CD4-positive, CD25-positive, alpha-beta regulatory T cell (primary cell): ENCODE measurements at places on chromosomes 12 and 14. TPM values are rescaled to one million over a fixed set of nuclear protein-coding genes. Genes with fewer than 3 reads are reported as not detected.

DNA sequence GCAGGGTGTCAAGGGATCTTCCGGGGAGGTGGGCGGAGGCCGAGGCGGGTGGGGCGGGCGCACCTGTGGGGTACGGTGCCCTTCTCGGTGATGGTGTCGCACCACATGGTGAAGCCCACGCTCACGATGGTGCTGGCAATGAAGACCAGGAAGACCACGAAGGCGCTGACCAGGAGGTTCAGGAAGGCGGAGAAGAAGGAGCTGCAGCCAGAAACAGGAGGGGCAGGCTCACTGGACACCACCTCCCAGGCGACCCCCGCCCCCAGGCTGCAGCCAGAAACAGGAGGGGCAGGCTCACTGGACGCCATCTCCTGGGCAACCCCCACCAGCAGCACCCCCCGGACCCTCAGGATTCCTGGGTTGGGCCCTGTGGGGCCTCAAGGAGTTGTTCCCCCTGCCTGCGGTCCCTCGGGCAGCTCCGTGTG, 7.6 kb downstream of the TMEM179 start:
- H3K4me1 ChIP-seq: no peaks in the 10 kb centered on the region
- H3K4me3 ChIP-seq: no peak overlapping the region
- no peak for DNase-seq
- H3K36me3 ChIP-seq: no peaks in the 10 kb centered on the region
- H3K27ac ChIP-seq: no peak overlapping the region

DNA sequence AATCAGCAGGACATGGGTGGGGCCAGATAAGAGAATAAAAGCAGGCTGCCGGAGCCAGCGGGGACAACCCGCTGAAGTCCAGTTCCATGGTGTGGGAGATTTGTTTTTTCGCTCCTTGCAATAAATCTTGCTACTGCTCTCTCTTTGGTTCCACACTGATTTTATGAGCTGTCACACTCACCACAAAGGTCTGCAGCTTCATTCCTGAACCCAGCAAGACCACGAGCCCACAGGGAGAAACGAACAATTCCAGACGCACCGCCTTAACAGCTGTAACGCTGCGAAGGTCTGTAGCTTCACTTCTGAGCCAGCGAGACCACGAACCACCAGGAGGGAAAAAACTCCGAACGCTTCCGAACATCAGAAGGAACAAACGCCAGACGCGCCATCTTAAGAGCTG, 2.8 kb upstream of the CNIH1 start:
- H3K27ac ChIP-seq: no peak overlapping the region
- no peaks in the 10 kb centered on the region for H3K36me3 ChIP-seq
- peaks cover 20% of the 10 kb centered on the region for H3K4me1 ChIP-seq
- DNase-seq: no peak
- H3K4me3 ChIP-seq: no peak overlapping the region

DNA sequence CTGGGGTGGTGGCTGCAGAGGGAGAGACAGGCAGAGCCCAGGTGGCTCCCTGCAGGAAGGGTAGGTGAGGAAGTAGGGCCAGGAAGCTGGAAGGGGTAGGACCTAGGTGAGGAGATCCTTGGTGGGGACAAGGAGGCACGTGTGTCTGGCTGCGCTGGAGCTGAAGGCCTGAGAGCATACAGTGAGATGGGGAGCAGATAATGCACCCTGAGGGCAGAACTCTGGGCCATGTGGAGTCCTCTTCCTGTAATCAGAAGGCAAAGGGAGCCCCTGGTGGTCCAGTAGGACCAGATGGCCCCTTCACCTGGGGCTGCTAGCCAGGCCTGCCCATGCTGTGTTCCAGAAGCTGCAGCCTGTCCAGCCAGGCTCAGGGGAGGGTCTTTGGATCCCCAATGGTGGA, 15.3 kb upstream of the KRT80 start:
- no peaks in the 10 kb centered on the region for H3K36me3 ChIP-seq
- H3K4me3 ChIP-seq: no peak overlapping the region
- no peaks in the 10 kb centered on the region for H3K4me1 ChIP-seq
- DNase-seq: no peak
- peaks cover 2% of the 10 kb centered on the region for H3K27me3 ChIP-seq

- DNase-seq: no peak
- H3K36me3 ChIP-seq: no peaks in the 10 kb centered on the region
- peaks cover 25% of the 10 kb centered on the region for H3K4me1 ChIP-seq
- no peak overlapping the region for H3K27ac ChIP-seq
- no peaks in the 10 kb centered on the region for H3K27me3 ChIP-seq
- no peak overlapping the region for H3K4me3 ChIP-seq
Observed at GRCh38 chr12:92537290-92537960, 165.4 kb upstream of the PLEKHG7 start.

DNA sequence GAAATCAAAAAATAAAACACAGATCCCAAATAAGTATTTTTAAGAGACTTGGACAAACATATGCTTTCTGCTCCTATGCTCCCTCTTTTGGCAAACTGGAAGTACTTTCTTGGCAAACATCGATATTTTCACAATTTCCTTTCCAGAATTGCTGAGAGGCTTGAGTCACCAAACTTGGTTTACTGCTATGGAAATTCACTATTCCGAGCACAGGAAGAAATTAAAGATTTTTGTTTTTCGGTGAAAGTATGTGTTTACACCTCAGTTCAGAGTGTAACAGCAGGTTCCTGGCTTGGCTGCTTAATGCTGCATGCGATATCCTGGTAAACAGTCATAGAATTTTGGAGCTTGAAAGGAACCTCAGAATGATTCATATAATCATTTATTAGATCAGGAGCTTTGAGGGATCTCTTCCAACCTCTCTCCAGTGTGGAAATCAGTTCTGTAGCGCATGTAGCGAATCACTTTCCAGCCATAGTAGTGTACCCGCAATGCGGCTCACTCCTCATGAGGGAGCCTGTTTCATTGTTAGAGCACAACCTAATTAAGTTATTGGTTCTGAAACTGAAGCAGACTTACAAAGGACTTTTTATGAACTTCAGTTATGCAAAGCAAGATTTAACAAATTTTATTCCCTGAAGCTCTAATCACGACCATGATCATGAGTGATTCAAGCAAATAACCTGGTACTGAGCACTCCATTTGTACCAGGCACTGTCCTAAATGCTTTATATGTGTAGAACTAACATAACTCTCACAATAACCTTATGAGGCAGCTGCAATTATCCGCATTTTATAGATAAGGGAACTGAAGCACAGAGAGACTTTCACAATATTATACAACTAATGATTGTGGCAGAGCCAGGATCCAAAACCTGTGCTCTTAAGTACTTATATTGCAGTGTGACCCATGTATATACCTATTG, 56.4 kb upstream of the ATP2A2 start:
- no peak overlapping the region for H3K27ac ChIP-seq
- DNase-seq: no peak
- H3K4me3 ChIP-seq: no peak overlapping the region
- H3K27me3 ChIP-seq: no peaks in the 10 kb centered on the region
- H3K36me3 ChIP-seq: no peaks in the 10 kb centered on the region
- H3K4me1 ChIP-seq: no peaks in the 10 kb centered on the region

DNA sequence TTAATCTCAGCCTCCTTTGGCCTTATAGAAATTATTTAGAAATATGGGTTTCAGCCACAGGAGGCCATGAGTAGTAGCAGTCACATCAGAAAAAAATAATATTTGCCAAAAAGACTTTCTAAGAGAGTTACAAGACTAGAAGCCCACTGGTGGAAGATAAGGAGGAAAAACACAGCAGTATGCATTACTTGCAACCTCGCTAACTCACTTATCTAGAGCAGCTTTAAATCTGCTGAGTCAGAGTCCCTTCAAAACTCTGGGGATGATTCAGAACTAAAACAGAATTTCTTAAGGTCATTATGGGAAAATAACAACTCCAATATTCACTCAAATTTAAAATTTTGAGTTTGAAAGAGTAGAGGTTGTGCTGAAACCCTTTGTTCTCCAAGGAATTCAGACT, 6.2 kb downstream of the OR4K17 start:
- no peak overlapping the region for H3K27ac ChIP-seq
- H3K36me3 ChIP-seq: no peaks in the 10 kb centered on the region
- H3K27me3 ChIP-seq: no peaks in the 10 kb centered on the region
- DNase-seq: no peak
- H3K4me1 ChIP-seq: no peaks in the 10 kb centered on the region
- H3K4me3 ChIP-seq: no peak overlapping the region

DNA sequence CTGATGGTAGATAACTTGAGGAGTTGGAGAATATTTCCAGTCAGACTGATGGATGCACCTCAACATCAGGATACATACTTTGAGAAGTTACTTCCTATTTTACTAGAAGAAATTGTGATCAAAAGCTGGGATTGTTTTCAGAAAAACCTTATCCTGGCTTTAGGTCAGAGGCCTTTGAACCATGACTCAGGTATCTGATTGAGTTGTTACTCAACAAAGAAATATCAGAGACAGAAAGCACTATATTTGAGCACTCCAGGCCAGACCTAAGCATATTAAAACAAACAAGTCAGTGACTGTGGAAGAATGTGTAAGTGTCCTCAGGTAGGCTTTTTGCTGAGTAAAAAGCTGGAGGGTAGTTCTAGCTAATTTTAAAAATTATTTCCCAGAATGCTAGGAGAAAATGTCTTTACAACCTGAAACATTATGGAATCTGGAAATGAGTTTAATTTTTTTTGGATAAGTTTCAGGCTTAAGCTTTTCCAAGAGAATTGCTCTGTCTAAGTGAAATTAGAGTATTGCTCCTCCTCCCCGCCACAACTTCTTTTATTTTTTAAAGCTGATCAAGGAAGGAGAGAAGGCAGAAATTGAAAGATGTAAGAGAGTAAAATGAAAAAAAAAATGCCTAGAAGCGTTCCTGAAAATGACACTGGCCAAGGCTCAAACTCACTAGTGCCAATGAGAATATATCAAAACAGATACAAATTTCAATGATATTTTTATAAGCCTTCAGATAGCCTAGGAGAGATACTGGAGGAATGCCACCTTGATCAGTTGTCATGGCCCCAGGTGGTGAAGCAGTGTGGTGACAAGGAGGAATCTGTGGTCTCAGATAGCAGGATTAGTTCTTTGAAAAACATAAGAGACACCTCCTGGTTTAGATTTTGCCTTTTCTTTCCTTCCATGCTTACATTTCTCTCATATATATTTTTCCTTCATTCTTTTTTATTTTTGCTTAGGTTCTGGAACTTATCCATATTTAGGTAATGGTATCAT, 790.3 kb downstream of the TMTC2 start:
- H3K27me3 ChIP-seq: no peaks in the 10 kb centered on the region
- no peak overlapping the region for H3K27ac ChIP-seq
- no peak overlapping the region for H3K4me3 ChIP-seq
- DNase-seq: no peak

GRCh38 chr12:62802984-62803383, 132.0 kb downstream of the PPM1H start:
- no peaks in the 10 kb centered on the region for H3K36me3 ChIP-seq
- no peaks in the 10 kb centered on the region for H3K4me1 ChIP-seq
- no peak for DNase-seq

GRCh38 chr14:103535891-103536565, 7.0 kb downstream of the TRMT61A start:
- H3K27ac ChIP-seq: no peak overlapping the region
- H3K4me3 ChIP-seq: no peak overlapping the region
- no peaks in the 10 kb centered on the region for H3K27me3 ChIP-seq
- no peak for DNase-seq
- H3K4me1 ChIP-seq: peaks cover 2% of the 10 kb centered on the region
- no peaks in the 10 kb centered on the region for H3K36me3 ChIP-seq

DNA sequence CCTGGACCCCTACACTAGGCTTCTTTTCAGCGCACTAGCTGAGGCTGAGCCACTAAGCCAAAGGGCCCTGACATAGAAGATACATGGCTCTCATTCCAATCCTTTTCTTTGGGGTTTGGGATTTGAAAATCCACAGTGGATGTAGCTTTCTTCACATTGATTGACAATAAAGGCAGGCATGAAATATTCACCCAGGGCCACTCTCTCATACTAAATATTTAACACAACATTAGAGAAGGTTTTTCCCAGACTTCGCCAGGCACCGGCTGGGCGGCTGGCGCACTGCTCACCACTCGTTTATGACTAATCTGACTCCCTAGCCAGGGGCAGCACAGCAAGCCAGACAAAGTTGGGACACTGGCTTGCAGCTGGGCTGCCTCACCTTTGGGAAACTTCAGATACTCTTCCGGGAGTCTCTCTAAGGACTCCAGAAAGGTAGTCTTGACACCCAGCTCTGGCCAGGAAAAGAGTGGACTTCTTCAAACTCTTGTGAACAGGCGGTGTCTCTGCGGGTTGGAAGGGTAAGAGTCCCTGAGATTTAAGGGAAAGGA, 699 bp upstream of the HOXC11 start:
- peaks cover 26% of the 10 kb centered on the region for H3K4me1 ChIP-seq
- H3K4me3 ChIP-seq: no peak overlapping the region

DNA sequence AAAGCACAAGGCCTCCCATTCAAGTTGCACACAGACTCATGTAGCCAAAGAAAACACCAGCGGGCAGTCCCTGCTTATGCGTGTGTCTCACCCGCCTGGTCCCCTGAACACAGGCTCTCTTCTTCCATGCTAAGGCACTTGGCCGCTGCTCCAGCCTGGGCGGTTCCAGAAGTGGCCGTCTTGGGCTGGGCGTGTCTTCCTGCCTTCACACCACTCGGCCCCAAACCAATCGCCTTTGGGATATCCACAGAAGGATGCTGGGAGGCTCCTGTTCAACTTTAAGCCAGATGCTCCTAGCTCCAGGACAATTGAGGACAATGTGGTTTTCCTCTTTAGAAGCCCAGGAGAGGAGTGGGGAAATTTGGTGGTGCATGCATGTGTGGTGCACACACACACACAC, 2.2 kb downstream of the SCARB1 start:
- no peak overlapping the region for H3K27ac ChIP-seq
- no peaks in the 10 kb centered on the region for H3K36me3 ChIP-seq
- no peak for DNase-seq
- no peak overlapping the region for H3K4me3 ChIP-seq

DNA sequence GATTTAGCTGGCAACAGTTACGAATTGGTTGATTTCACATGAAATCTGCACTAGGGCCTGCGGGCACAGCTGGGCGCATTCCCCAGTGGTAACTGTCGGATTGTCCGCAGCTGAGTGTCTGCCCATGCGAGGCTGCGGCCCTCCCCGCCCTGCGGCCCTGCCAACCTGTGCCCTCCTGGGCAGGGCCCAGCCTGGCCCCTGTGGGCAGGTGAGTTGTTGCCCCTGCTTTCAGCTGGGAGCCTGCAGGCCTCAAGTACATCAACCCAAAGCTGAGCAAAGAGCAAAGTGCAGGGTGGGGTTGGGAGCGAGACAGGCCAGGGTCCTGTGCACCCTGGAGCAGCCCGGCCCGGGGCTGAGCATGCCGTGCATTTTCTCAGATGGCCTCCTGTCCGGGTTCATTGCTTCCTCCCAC, 89.1 kb downstream of the ADGRD1 start:
- no peaks in the 10 kb centered on the region for H3K36me3 ChIP-seq
- H3K27me3 ChIP-seq: no peaks in the 10 kb centered on the region
- no peaks in the 10 kb centered on the region for H3K4me1 ChIP-seq
- H3K4me3 ChIP-seq: no peak overlapping the region
- DNase-seq: no peak
- H3K27ac ChIP-seq: no peak overlapping the region

GRCh38 chr14:38554026-38554425, 298.1 kb upstream of the CLEC14A start:
- no peaks in the 10 kb centered on the region for H3K36me3 ChIP-seq
- no peaks in the 10 kb centered on the region for H3K27me3 ChIP-seq
- H3K4me3 ChIP-seq: no peak overlapping the region
- no peak overlapping the region for H3K27ac ChIP-seq
- no peaks in the 10 kb centered on the region for H3K4me1 ChIP-seq

GRCh38 chr14:46368275-46368674, 283.3 kb downstream of the RPL10L start:
- no peaks in the 10 kb centered on the region for H3K36me3 ChIP-seq
- H3K27me3 ChIP-seq: no peaks in the 10 kb centered on the region
- no peak overlapping the region for H3K27ac ChIP-seq
- H3K4me3 ChIP-seq: no peak overlapping the region
- H3K4me1 ChIP-seq: no peaks in the 10 kb centered on the region
- no peak for DNase-seq

Gene LEMD3
- 31.4 TPM for polyA plus RNA-seq

Gene STON2
- polyA plus RNA-seq: not detected

Gene AKAP6
- 0.07 TPM for polyA plus RNA-seq
